ENCODE measurements at places on chromosomes 16 and 17.

DNA sequence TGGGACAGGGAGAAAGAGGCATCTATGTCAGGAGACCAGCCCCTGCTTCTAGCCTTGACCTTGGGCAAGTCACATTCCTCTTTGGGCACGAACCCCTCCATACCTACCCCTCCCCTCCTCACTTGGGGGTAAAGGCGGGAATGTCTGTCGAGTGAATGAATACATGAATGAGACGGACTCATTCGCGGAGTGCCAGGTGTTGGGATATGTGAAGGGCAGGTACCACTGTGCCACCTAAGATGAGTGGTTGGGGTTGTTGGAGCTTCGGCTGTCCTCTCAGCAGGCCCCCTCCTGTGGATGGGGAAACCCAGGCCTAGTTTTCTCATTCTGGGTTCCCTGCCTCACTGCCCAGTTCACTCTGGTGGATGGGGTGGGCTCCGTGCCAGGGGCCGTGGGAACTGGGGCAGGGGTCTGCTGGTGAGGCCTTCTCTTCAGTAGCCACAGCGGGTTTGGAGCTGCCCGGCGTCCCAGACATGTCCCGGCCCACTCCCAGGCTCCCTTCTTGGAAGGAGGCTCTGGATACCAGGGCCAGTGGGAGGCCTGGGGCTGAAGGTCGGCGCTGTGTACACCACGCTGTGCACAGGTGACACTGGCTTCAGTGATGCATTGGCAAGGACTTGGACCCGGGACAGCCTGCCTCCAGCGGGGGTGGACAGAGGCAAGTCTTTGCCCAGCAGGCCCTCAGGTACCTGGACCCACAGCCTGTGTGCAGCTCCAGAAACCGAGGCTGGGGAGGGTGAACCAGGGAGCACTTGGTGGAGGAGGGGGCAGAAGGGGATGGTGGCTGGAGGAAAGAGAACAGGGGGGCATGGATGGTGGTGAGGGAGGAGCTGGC lies 5.6 kb downstream of the GLIS2 start:
- no peak for DNase-seq

- DNase-seq = no peak
Observed at GRCh38 chr16:53089434-53090285, 34.9 kb downstream of the CHD9 start.

DNA sequence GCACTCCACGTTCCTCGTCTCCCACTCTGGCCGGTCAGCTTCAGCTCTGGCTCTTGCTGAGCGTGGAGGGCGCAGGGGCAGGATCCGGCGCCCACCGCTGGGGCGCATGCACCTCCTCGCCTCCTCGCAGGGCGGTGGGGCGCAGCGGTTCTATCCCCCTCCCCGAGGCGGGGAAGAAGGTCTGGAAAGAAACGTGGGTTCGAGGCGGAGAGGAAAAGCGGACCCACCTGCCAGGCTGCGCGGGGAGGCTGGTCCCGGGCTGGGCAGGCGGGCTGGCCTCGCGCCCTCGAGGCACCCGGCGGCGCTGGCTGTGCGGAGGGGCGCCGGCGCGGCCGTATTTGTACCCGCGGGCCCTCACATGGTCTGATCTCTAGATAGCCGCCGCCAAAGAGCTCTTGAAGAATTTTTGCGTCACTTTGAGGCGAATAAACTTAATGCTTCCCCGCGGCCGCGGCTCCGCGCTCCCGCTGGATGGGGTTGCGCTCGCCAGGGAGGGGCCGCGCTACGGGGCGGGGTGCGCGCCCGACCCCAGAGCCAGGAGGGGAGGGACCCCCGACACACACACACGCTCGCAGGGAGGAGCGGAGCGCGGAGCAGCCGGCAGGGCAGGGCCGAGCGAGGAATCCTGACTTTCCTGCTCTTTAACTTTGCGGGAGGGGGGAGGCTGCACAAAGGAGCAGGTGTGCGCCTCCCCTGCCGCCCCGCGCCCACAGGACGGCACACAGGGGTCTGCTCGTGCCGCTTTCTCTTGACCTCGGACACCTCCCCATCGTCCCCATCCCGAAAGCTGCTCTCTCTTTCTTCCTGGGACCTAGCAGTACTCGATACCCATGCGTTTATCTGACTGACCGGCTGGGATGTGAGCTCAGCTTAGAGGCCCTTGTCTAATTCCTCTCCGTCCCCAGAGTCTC lies at the start of gene SLC6A4:
SLC6A4 (minus strand) TSS at position 312 of the 911 bp plus-strand sequence. CDS start 13,739 bp downstream, outside the sequence.
- DNase-seq = no peak

GRCh38 chr16:12166271-12166670 lies 189.7 kb downstream of the SNX29 start:
- no peak for DNase-seq

- DNase-seq = no peak
Observed at GRCh38 chr17:30203471-30203981, 32.0 kb downstream of the SLC6A4 start.

- no peak for DNase-seq
Observed at GRCh38 chr17:77513045-77513444, 372.3 kb downstream of the SEC14L1 start.

DNA sequence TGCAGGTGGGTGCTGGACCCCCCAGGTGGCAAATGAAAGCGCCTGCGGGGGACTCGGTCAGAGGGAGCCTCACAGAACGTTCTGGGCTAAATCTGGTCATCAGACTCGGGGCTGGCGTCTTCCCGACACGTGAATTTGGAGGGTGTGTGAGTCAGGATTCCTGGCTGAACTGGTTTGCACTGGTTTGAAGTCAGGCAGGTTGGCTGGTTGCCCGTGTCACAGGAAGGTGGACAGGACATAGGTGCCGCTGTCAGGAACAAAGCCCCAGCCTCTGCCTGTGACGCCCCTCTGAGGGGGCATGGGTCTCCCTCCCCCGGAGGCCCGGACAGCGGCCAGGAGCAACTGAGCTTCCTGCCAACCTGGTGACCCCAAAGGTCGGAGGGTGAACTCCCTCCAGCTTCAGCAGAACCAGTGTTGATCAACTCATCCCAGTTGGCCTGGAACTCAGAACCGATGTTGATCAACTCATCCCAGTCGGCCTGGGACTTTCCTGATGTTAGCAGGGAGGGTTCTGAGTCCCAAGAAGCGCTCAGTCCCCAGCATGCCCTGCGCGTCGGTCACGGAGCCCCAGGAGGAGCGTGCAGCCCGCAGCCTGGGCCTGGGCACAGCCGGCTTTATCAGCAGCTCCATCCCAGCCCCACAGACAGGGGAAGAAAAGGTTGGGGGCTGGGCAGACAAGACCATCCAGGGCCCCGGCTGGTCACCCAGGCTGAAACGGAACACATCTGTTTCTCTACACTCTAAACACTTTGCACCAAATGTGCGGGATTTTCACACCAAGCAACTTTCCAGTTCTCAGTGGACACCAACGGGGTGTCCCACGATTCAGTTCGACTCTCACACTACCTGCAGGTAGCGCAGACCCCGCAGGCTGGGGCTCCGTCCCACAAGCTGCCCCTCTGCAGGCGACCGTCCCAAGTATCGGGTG lies 14.4 kb upstream of the METRNL start:
- no peak for DNase-seq

DNA sequence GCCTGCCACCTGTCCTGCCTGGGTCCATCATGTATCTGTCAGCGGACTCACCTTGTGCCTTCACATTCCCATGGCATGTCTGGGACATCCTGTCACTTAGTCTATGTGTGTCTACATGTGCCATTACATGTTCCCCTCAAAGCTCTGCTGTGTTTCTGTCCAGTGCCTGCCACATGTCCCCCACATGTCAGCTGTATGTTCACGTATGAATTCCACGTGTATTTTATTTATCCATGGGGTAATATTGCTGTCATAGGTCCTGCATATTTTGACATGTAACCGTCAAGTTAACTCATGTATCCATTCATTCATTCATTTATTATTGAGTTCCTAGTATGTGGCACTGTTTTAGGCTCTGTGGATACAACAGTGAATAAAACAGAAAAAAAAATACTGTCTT lies 20.8 kb downstream of the TMEM92 start:
- DNase-seq = no peak

DNA sequence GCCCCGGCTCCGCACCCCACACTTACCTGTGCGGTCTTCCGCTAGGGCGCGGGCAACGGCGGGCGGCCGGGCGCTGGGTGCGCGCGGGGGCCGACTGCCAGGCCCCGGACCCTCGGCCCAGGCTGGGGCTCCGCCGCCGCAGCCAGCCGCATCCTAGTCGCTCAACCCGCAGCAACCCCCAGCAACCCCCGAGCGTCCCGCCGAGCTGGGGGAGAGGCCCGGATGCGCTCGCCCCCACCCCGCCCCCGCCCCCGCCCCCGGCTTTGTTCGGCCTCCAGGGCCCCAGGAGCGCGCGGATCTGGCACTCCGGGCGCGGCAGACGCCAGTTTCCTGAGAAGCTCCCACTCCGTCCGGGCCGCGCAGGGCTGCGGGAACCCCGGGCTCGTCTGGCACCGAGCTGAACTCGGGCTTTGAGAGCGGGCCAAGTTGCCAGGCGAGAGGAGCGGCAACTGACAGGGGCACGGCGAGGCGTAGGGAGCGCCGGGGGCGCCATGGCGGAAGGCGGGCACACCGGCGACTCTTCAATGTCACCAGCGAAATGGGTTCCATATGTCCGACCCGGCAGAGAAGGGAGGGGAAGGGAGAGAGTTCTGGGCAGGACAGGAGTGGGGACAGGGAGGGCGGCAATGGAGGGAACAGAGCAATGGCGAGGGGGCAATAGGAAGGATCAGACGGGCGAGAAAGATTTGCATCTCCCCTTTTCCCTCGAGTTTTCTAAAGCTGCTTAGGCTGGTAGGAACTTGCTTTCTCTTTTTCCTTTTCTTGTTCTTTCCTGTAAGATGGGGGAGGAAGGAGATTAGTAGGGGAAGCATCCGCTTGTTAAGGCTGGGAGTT lies 13.7 kb downstream of the HOXB4 start:
- DNase-seq = no peak

GRCh38 chr17:42065201-42065600 lies 14.8 kb upstream of the C17orf113 start:
- no peak for DNase-seq

- no peak for DNase-seq
Observed at GRCh38 chr16:13956635-13957196, 36.8 kb downstream of the ERCC4 start.

- DNase-seq = no peak
Observed at GRCh38 chr16:20353379-20353778, 864 bp upstream of the UMOD start.

DNA sequence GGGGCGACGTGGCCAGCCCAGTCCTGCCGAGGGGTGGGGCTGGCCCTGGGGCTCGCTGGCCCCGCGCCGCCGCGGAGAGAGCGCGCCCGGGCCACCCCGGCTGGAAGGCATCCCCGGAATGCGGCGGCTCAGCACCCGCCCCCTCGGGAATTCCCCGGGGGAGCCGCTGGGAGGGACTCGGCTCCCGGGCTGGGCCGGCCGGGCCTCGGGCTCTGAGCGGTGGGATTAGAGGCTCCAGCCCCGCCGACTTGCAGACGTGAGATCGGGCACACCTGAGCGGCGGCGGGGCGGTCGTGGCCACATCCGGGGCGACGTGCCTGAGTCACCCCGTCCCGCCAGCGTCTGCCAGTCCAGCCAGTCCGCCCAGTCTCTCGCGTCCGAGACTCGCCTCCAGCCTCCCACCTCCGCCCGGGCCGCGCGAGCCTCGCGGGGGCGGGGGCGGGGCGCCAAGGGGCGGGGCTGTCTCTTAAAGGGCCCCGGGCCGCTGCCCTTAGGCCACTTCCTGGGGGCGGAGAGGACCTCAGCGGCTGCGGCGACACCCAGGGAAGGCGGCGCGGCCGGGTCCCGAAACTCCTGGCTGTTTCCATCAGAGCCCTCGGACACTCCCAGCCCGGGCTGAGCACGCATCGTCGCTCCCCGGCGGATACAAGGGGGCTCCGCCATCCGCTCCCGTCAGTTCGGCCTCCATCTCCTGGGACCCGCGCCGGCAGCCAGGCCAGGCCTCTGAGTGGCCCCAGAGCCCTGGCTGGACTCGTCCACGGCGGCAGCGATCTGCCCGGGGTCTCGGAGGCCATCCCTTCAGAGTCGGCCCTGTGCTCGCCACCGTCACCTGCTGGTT lies at the start of gene KCTD11:
KCTD11 (plus strand) TSS at position 498 of the 838 bp plus-strand sequence.
- DNase-seq = peak; percentile 38

GRCh38 chr17:71790791-71791190 lies 330.0 kb upstream of the SOX9 start:
- no peak for DNase-seq

GRCh38 chr17:61635913-61636432 lies 45.0 kb upstream of the NACA2 start:
- peak; percentile 8 for DNase-seq

- DNase-seq = no peak
Observed at GRCh38 chr17:9367156-9367555, 208.5 kb downstream of the STX8 start.

DNA sequence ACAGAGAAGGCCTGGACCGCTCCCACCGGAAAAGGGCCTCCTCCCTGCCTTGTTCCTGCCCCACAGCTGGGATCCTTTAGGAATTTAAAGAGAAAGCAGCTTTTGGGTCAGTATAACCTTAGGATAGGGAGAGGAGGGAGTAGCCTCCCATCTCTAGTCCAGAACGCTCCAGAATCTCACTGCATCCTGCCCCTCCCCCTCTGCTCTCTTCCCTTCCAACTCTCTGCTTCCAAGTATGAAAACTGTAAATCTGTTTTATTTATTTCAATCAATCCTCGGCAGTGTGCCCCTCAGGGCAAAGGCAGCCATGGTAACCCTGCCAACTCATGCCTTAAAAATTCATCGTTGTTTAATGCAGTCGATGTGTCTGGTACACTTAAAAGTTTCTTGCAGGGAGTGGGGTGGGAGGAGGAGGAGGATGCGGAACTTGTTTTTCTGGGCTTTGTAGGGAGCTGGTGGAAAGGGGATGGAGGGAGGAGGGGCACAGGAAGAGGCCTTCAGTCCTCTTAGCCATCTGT lies 21.2 kb upstream of the MTSS2 start:
- DNase-seq = no peak

DNA sequence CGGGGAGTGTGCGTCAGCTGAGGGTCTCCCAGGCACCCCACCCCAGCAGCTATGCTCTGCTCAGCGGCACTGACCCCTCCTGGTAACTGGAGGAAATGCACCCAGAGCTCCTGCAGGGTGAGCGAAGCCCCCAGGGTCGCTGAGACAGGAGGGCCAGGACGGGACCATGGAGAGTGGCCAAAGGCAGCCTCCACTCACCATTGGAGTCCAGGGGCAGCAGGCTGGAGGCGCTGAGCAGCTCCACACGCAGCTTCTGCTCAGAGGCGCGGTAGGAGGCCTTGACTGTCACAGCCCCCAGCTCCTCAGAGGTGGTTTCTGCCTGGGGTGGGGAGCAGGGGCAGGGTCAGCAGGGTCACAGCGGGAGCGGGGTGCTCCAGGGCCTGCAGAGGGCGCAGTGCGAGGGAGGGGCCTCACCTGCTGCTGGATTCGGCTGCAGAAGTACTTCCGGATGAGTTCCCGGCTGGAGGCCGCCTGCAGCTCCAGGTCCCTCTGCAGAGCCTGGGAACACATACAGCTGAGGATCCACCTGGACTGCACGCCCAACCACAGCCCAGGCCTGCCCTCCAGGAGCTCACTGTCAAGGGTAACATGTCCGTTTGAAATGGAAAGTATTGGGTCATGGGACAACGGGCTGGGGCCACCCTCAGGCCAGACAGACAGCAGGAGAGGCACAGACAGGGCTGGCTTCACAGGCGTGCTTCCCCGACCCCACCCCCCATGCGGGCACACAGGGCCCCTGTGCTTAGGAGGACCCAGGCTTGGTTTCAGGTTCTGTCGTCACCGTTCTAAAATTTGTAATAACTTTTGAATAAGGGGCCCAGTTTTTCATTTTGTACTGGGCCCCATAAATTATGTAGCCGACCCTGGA lies 13.8 kb downstream of the UNC13D start:
- no peak for DNase-seq
